ENCODE measurements at places on chromosomes 4 and X.
A peak's percentile ranks its signal among the peaks of the same experiment; 100 is the strongest.

- peak; percentile 26 for DNase-seq
Observed at GRCh38 chr4:40629401-40630334, at the start of gene RBM47. Gene RBM47 (minus strand): TSS chr4:40629864. CDS start chr4:40438893, 190,971 bp downstream.

DNA sequence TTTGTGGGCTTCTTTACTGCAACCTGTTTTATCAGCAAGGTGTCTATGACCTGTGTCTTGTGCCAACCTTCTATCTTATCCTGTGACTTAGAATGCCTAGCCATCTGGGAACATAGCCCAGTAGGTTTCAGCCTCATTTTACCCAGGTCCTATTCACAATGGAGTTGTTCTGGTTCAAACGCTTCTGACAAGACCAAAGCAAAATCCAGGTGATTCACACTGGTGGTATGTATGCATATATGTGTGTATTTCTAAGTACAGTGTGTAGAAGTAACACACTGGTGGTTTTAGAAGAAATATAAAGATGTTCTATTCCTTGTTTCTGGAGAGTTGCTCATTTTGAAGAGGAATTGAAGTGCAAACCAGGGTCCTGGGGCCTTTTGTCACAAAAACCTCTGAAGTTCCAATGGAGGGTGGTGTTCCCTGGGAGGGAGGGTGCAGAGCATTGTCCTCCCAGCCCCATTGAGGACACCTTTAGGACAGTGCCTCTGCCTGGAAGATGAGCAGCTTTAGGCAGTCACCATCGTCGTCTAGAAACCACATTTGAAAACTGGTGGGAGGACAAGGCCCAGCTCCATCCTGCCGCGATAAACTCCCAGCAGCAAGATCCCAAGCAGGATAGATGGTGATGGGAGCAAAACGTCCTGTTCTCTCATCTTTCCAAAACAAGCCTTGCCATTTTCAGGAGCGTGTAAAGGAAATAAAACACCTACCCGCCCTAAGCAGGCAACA, 191.4 kb downstream of the TSPAN5 start:
- DNase-seq = no peak

- no peak for DNase-seq
Observed at GRCh38 chr4:80268081-80268823, 1.8 kb downstream of the FGF5 start.

DNA sequence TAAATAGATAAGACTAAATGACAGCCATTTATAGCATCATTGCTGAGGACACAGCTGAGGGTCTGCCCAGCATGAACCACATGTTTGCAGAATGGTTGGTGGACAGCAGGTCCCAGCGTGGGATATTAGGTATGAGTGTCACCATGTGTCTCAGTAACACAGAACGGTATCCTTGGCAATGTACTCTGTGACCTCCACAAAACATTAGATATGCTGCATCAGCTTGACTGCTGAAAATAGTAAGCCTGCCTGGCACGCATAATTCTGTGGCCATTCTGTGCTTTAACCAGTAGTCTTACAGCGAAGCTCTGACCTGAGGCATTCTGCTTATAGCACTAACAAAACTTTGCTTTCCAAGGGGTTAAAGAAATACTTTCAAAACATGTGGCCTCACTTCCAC, 32.0 kb downstream of the LIMCH1 start:
- no peak for DNase-seq

- DNase-seq = no peak
Observed at GRCh38 chr4:106615961-106616360, 247.4 kb upstream of the GIMD1 start.

GRCh38 chrX:4825550-4825949, 1112.1 kb upstream of the PRKX start:
- DNase-seq = no peak
